Subcutaneous adipose tissue (tissue), 4 donors: ENCODE measurements at places on chromosomes 7 and 10. TPM values are rescaled to one million over a fixed set of nuclear protein-coding genes. Genes with fewer than 3 reads are reported as not detected.

The SLC16A9 gene
- 0.17 TPM for total RNA-seq

The WNT8B gene
- total RNA-seq = not detected

The COL28A1 gene
- total RNA-seq = 1.5 TPM

The UPK3BL2 gene
- total RNA-seq = 5.3 TPM

The FAM131B gene
- total RNA-seq = 2.4 TPM

The NAT16 gene
- not detected for total RNA-seq

The BUD31 gene
- total RNA-seq = 61.2 TPM

The VIPR2 gene
- total RNA-seq = 2.4 TPM

The FAM25C gene
- not detected for total RNA-seq

The CFAP58 gene
- 0.16 TPM for total RNA-seq

The FBXO24 gene
- 0.34 TPM for total RNA-seq

The TWIST1 gene
- total RNA-seq = 49.7 TPM

The SERPINE1 gene
- total RNA-seq = 14.8 TPM

The KIAA1217 gene
- total RNA-seq = 20.9 TPM

The CDNF gene
- 2.4 TPM for total RNA-seq

The SPAM1 gene
- total RNA-seq = not detected

The STK31 gene
- total RNA-seq = 0.66 TPM

The C10orf62 gene
- total RNA-seq = not detected

The TET1 gene
- 8.5 TPM for total RNA-seq

The CCDC7 gene
- total RNA-seq = 24.1 TPM

The NODAL gene
- not detected for total RNA-seq

The STAG3 gene
- 2.9 TPM for total RNA-seq

The MACC1 gene
- 11.6 TPM for total RNA-seq

The CCL26 gene
- not detected for total RNA-seq

The MAP3K8 gene
- total RNA-seq = 54.8 TPM

The CLIP2 gene
- 21.3 TPM for total RNA-seq

The OPN4 gene
- total RNA-seq = not detected

The HDAC9 gene
- 21.7 TPM for total RNA-seq

The GSDME gene
- 44.0 TPM for total RNA-seq

The FAM25A gene
- total RNA-seq = not detected

The CUZD1 gene
- not detected for total RNA-seq

The C10orf67 gene
- not detected for total RNA-seq

The TEX36 gene
- total RNA-seq = not detected

The FOXP2 gene
- total RNA-seq = 13.0 TPM

The ACSL5 gene
- 24.9 TPM for total RNA-seq

The NPSR1 gene
- total RNA-seq = not detected

The SLC18A3 gene
- total RNA-seq = not detected

The OR2A42 gene
- not detected for total RNA-seq

The IFIT3 gene
- total RNA-seq = 27.7 TPM

The HMX2 gene
- not detected for total RNA-seq

The GBX1 gene
- not detected for total RNA-seq

The RPA3 gene
- 10.5 TPM for total RNA-seq

The POU6F2 gene
- total RNA-seq = not detected
